ENCODE measurements at places on chromosomes 2 and 18.
A peak's percentile ranks its signal among the peaks of the same experiment; 100 is the strongest.

DNA sequence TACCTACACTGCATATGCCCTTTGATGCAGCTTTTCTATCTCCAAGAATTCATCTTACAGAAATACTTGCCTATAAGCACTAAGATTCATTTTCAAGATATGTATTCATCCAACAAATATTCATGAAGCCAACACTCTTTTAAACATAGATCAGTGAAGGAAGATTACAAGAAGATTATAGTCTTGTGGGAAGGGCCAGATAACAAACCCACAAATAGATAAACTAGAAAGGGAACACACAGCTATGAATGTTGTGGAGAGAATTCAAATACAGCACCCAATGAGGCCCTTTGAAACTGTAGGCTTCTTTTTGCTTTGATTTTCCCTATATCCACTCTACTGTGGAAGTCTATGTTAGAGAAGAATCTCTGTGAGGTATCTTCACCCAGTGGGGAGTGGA, 186.7 kb upstream of the RBMS1 start:
- no peak for DNase-seq

DNA sequence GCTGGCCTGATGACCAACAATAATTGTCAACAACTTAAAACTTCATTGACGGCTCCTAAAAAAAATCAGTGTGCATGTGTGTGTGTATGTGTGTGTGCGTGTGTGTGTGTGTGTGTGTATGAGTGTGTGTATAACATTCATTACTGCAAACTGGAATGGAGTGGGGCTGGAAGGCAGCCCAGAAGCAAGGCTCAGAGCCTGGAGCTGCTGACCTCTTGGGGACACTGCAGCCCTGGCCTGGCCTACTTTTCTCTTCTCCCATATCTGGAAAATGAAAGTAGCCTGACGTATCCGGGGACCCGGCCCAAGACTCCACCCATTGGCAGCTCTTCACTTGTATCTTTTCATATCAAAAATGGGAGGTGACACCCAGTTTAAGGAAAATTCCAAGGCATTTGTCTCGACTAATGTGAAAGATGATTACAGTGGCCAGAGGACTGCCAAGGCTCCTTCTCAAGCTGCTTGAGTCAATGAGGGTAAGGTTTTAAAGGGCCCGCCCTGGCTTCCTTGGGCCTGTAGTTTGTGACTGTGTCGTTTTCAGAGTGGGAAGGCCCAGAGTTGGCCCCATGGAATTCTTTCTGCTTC, 72.4 kb upstream of the IL1R1 start:
- no peak for DNase-seq

- peak; percentile 72 for DNase-seq
These were observed 45.4 kb downstream of the RASGRP3 start for GRCh38 chr2:33521791-33522281.

DNA sequence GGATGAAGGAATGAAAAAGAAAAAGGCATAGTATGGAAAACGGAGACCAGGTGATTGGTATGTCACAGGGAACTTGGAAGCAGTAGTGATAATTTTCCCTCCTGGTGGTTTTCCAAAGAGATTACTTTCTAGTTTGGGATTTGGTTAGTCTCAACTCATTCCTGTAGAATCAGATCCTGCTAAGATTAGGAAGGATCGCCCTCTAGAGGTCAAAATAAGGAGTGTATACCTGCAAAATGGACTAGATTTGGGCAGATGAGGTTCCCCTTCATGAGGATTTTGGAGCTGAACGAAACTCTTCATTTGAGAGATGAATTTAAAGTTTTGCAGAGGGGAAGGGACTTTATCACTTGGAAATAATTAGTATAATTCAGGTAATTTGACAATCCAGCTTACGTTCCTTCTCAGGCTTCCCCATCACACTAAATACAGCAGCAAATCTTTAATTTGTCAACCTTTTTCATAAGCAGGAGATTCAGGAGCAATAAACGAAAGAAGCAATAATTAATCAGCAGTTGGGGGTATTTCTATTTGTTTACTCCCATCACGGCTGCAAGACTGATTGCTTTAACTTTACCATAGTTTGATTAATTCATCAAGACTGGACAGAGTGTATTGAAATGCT, 65.2 kb downstream of the CCDC195 start:
- peak; percentile 13 for DNase-seq

DNA sequence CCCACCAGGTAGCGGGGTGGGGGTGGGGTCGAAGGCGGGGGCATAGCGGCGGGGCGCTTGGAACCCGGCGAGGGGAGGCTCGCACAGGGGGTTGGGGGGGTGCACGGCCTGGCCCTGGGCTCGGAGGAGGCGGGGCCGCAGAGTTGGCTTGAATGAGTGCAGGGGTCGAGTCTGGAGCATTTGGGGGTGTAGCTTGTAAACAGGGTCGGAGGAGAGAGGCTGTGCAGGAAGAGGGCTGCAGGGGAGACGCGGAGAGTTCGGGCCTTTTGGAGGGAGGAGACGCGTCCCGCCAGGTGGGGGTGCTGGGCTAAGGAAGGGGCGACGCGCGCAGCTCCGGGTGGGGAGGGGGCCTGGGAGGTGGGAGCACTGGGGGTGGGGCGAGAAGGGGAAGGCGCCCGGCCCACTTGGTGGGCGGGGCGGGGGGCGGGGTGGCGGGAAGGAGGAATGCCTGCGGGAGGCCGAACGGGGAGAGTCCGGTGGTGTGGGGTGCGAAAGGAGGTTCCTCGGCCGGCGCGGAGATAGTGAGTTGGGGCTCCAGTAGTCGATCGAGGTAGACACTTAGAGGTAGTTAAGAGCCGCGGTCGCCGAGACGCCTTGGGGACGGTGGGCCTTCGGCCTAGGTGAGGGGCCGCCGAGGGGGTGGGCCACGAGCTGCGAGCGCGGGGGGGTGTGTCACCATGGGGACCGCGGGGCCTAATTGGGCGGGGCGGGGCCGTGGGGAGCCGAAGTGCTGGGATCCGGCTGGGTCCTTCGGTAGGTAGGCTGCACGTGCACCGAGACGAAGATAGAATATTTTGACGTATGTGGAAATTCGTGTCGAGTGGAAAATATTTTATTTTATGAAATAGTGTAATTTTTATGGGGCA, 774 bp downstream of the MSH6 start:
- peak; percentile 9 for DNase-seq

DNA sequence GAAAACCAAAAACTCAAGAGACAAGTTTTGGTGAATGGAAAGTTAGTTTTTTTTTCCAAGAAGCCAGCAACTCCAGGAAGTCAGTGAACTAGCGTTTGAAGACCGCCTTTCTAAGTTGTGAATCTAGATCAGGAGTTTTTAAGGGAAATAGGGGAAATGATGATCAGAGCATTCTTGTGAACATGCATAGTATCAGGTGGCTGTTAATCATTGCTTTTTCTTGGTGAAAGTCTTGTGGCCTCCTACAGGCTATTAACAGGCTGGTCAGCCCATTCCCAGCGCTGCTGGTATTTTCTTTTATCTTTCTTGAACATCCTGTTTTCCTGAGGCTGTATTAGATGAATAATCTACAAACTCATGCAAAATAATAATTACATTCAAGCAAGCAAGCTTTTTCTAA, 155.8 kb downstream of the PTPRM start:
- no peak for DNase-seq

DNA sequence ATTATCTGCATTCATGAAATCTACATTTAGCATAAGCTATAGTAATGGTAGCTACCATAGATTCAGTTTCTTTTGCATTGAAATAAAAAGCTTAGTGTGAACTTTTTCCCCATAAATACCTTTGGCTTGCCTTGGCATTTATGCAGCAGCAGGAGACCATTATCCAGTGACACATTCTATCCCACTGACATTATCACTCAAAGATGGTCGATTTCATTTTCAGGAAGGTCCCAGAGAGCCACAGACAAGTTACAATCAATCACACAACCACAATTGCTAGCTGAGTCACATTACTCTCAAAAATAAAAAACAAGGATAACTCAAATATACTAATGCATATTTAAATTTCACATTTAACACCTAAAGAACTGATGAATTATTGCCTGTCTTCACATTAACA, 512.7 kb upstream of the CDH2 start:
- DNase-seq: no peak

GRCh38 chr2:68388772-68389171, 23.7 kb downstream of the PLEK start:
- no peak for DNase-seq

GRCh38 chr2:173349287-173349686, 5.4 kb upstream of the CDCA7 start:
- no peak for DNase-seq

DNA sequence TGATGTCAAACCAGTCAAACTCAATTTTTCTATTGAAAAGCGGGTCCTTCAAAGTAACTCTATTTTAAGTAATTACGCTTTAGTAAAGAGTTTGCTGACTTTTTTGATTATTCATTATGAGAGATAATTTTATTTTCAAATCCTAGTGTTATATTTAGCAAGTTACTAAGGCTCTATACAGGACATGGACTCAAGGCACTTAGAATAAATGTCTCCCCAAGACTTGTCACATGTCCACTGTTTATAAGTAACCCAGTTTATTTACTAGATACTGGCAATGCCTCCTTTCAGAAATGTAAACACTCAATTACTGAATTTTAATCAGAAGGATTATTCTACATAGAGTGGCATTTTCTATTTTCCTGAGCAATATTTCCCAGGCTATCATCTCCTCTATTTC, 638.1 kb downstream of the ERBB4 start:
- DNase-seq: no peak

DNA sequence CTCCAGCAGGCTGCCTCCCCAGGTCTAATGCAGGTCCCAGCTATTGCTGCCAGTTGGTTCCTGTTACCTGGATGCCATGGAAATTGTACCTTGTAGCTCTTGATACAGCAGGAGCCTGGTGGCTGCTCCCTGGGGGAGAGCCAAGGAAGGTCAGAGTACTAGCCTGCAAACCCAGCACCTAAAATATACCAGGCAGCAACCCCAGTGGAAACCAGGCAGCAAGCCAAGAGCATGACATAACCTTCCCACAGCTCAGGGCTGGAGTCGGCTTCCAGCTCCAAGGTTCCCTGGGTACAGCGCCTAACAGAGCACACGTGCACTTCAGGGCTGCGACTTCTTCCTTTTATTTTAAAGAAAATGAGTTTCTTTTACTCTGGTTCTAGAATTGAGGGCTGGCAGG, 30.3 kb downstream of the TNP1 start:
- no peak for DNase-seq

DNA sequence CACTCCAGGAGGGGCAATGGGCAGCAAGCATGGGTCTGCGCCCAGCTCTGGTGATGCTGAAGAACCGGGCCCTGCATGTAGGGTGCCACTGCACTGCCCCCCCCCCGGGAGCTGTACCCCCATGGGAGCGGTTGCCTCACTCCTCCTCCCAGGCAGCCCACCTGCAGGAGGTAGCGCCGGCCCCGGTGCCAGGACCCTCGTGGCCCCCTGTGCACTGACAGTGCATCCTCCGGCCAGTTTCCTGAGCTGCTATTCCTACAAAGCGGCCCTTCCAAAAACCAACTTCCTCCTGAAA, 109.4 kb downstream of the ZNF516 start:
- DNase-seq: no peak

DNA sequence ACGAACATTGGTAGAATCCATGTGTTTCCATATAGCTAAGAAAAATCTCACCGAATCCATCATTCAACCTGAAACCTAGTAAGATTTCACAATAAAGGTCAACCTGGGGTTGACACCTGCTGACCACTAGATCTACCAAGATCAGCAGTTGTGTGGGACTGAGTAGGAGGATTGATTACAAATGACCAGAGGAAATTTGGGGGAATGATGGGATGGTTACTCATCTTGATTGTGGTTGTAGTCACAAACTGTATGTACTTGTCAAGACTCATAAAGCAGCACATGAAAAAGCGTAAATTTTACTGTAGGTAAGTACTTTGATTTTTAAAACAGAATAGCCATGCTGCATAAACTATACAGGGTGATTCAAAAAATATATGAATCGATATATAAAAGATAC, 14.7 kb downstream of the DAPL1 start:
- DNase-seq: no peak

GRCh38 chr2:234559609-234560008, 62.7 kb upstream of the ARL4C start:
- no peak for DNase-seq

DNA sequence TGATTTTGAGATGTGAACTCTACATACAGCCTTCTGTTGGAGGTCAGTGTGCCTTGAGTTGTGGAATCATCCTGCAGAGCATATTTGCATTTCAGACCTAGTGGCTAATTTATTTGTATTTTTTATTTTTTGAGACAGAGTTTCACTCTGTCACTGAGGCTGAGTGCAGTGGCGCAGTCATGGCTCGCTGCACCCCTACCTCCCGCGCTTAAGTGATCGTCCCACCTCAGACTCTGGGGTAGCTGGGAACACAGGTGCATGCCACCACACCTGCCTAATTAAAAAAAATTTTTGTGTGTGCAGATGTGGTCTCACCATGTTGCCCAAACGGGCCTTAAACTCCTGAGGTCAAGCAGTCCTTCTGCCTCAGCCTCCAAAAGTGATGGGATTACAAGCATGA, 104.4 kb downstream of the ASXL3 start:
- DNase-seq: no peak

GRCh38 chr2:134453476-134453875, 199.6 kb downstream of the MGAT5 start:
- DNase-seq: no peak

DNA sequence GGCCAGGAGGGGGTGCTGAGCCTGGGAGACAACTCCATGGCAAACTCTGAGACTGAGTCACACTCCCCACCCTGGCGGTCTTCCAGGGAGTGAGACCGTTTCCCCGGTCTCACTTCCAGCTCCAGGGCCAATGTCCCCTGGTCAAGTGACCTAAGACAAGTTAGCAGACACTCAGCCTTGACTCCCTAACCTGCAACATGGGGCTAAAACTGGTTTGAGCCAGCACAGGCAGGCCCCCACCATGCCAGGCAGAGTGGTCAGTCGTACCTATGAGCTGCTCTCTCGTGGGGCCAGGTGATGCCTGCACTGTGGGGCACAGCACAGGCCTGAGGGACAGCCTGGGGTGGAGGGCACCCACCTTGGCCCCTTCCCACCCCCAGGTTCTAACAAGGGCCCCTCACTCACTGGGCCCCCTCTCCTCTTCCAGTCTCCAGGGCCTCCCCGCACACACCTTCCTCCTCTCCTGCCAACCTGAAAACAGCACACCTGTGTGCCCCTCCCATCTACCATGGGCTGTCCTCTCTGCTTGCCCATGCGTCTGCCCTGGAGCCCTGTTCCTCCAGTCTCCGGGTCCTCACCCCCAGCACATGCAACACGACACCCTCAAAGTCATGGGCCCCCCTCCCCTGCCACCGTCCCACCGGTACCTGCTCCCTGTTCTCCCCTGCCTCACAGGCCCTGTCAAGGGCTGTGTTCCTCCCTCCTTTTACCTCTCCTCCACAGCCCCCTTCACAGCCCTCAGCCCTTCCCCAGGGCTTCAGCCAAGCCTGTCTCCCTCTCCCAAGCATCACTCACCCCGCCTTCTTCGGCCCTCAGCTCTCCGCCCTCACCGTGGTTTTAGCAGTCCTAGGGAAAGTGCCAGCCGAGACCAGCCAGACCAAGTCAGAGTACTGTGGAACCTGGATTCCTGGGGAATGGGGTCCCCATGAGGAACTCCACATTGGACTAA, 1.6 kb downstream of the GPR17 start:
- DNase-seq: no peak

- no peak for DNase-seq
These were observed 765.4 kb downstream of the MBD2 start for GRCh38 chr18:53458944-53459580.

- no peak for DNase-seq
These were observed 225.8 kb downstream of the RNF152 start for GRCh38 chr18:61666876-61667590.

Measured in fibroblast of skin of left biceps (primary cell).